ENCODE measurements at places on chromosomes 12 and 14. TPM values are rescaled to one million over a fixed set of nuclear protein-coding genes. Genes with fewer than 3 reads are reported as not detected.

The MSI1 gene
- 0.22 TPM for total RNA-seq

The MYF5 gene
- not detected for total RNA-seq

The SLC10A1 gene
- total RNA-seq: not detected

- H3K4me1 ChIP-seq: no peaks in the 10 kb centered on the region
- H3K4me3 ChIP-seq: no peak overlapping the region
- no peak for DNase-seq
- no peak overlapping the region for H3K27ac ChIP-seq
- H3K36me3 ChIP-seq: no peaks in the 10 kb centered on the region
- H3K27me3 ChIP-seq: no peaks in the 10 kb centered on the region
Observed at GRCh38 chr12:82867762-82868500, 181.2 kb downstream of the TMTC2 start.

DNA sequence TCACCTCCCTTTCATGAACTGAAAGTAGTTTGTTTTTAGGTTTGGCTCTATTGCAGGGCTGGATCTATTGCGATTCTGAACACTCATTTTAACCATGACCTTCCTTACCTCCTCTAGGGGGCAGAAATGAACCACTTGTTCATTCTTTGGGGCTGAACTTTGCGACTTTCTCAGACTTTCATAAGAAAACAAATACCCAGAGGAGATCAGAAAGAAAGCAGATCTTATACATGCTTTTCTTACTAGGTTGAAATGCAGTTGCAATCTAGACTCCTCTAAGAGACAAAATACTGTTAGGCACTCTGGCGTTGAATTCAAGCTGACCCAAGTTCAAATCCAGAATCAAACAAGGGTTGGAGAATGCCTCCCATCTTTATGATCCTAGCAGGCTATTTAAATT, 32.6 kb upstream of the PLEKHG3 start:
- no peaks in the 10 kb centered on the region for H3K36me3 ChIP-seq
- H3K27ac ChIP-seq: no peak overlapping the region
- H3K4me3 ChIP-seq: no peak overlapping the region
- H3K27me3 ChIP-seq: no peaks in the 10 kb centered on the region

DNA sequence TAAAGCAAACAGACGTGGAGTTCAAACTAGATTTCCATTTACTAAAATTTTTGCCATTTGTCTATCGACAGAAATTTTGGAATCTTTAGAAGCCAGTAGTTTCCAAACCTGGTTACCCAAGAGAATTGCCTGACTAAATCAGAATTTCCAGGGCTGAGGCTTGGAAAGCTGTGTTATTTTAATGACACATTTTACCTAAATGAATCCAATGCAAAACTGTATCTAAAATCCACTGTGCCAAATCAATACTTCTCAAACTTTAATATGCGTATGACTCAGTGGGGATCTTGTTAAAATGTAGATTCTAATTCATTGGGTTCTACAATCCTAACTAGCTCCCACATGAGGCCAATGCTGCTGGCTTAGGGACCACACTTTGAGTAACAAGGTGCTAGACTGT, 35.0 kb upstream of the TC2N start:
- H3K4me3 ChIP-seq: no peak overlapping the region
- H3K36me3 ChIP-seq: no peaks in the 10 kb centered on the region
- H3K27ac ChIP-seq: no peak overlapping the region
- no peaks in the 10 kb centered on the region for H3K27me3 ChIP-seq

DNA sequence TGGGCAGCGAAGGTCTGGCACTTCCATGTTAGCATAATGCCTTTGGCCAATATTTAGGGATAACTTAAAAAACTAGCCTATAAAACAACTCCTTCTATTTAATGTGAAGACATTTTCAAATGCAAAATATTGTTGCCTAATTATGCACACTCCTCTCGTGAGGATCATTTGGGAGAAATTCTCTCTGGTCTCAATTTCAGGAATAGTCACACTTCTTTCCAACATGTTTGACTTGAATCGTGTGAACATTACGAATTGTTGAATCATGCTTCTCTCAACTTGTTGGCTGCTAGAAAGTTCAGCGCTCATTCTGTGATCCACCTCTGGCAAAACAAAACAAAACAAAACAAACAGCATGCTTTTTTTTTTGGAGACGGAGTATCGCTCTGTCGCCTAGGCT, 313.2 kb downstream of the SEC23A start:
- H3K4me1 ChIP-seq: no peaks in the 10 kb centered on the region
- H3K4me3 ChIP-seq: no peak overlapping the region

GRCh38 chr12:47988073-47989022, 15.9 kb downstream of the COL2A1 start:
- no peaks in the 10 kb centered on the region for H3K36me3 ChIP-seq
- H3K4me3 ChIP-seq: no peak overlapping the region

DNA sequence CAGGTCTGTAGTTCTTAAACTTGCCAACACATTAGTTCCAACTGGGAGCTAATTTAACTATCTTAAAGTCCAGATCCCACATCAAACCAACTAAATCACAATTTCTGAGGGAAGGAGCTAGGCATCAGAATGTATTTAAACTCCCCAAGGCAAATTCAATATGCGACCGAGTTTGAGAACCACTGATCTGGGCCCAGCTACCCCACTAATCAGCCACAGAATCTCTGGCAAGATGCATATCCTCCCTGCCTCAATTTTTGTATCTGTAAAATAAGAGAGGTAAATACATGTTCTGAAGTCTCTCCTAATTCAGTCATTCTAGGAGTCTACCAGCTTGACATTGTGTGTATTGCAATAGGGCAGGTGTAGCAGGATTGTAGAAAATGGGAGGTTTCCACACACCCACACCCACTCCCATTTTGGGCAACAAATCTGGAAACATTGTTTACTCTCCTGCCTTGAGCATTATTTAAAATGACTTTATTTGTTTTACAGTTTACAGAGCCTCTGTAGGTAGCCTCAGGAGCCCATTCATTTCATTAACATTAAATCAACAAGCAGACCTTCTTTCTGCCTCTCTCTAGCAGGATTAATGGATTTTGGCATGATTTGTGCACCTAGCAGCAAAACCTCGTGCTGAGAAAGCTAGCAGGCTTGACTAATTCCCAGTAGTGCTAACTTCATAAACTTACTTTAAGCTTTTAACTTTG, 15.6 kb downstream of the LGR5 start:
- DNase-seq: no peak
- no peaks in the 10 kb centered on the region for H3K4me1 ChIP-seq
- no peaks in the 10 kb centered on the region for H3K27me3 ChIP-seq
- H3K27ac ChIP-seq: no peak overlapping the region
- no peak overlapping the region for H3K4me3 ChIP-seq
